SK-MEL-5 (cell line): ENCODE measurements at places on chromosomes 6 and 20. TPM values are rescaled to one million over a fixed set of nuclear protein-coding genes. Genes with fewer than 3 reads are reported as not detected.

The FAM83D gene
- total RNA-seq: 35.7 and 36.6 TPM in 2 replicates

The BIRC7 gene
- total RNA-seq: 7.7 and 12.3 TPM in 2 replicates

- DNase-seq: no peak
Observed at GRCh38 chr20:46131396-46131795, 13.3 kb downstream of the CD40 start.

DNA sequence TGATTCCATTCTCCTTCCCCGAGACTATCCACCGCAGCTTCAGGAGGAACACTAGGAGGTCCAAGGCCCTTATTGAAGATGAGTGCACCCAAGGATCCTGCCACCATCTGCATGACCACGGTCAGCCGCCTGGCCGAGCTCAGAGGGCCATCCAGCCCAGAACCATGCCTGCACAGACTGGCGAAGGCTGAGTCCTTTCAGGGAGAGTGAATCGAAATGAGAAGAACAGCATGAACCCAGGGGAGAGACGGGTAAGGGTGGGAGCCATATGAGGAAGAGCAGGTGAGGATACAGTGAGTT is 26.3 kb downstream of the SERPINB6 start:
- no peak for DNase-seq

The JAG1 gene
- total RNA-seq: 89.6 and 94.1 TPM in 2 replicates

GRCh38 chr6:160348223-160349019 is at the start of gene SLC22A3:
Gene SLC22A3 (plus strand): TSS chr6:160348378. CDS start chr6:160348420, 42 bp downstream.
- DNase-seq: no peak

DNA sequence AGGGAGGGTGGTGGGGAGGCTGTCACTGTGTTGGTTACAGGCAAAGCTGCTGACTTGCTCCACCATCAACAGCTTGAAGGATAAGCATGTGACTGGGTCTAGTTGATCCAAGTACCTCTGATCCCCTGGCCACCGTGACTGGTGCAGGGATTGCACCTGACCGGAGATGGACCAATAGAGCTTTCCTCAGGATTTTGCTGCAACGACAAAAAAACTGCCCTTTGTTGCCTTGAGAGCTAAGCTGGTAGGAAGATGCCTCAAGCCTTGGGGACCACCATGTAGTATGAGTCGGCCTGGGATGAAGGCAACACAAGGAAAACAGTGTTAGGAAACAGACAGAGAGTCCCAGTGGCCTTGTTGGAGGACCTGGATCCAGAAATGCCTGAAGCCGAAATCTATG is 1.8 kb downstream of the OCSTAMP start:
- DNase-seq: no peak
